ENCODE measurements at places on chromosomes 16 and 17.

- peak; percentile 69 for DNase-seq
These were observed 87.7 kb downstream of the RMI2 start for GRCh38 chr16:11432856-11433395.

DNA sequence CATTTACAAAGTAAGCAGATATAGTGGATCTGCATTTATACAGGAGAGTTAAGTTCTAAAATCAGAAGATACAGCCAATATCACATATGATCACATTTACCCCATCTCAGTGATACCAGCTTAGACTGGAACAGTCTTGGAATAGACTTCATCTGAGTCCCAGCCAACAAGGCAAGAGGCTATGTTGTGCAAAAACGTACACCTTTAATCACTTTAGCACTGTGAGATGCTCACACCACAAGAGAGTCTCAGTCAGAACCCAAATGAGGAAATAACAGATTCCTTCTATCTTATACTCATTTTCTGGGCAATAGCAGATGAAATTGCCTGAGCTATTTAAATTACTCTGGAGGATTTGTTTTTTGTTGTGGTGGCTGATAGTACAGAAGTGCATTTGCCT, 145.6 kb downstream of the ANKFN1 start:
- no peak for DNase-seq

DNA sequence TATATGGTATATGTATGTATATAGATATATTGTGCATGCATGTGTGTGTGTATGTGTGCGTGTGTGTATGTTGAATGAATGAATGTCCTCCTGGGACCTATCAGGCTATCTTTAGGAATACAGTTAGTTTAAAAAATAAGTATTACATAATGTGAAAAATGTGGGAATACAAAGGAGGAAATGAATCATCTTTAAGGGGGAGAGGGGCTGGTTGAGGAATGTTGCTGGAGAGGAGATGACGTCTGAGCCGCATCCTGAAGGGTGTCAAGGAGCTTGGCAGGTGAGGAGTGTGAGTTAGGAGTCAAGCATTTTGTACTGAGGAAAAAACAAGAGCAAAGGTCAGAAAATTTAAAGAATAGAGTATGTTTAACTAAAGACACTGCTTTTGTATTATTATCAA, 62.4 kb upstream of the NLK start:
- no peak for DNase-seq

GRCh38 chr17:5558815-5559785, 25.2 kb downstream of the NLRP1 start:
- DNase-seq = no peak

GRCh38 chr17:13560935-13561334, 40.8 kb downstream of the HS3ST3A1 start:
- no peak for DNase-seq

DNA sequence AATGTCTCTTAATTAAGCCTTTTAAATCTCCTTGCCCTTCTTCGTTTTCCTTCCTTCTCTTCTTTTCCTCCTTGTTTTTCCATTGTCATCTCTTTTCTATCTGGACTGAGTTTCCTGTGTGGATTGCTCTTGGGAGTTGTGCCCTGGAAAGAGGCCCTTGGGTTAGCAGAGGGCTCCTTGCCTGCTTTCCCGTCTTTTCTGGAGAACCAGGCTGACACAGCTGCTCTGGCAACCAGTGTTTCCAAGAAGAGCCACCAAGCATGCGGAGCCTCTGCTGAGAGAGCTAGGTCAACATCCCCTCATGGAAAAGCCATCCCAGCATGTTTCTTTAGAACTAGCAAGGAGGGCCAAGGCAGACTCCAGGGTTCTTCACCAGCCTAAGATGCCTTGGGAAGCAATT, 75.4 kb downstream of the HLF start:
- DNase-seq = no peak

GRCh38 chr16:73067671-73068540, 20.0 kb upstream of the ZFHX3 start:
- no peak for DNase-seq

DNA sequence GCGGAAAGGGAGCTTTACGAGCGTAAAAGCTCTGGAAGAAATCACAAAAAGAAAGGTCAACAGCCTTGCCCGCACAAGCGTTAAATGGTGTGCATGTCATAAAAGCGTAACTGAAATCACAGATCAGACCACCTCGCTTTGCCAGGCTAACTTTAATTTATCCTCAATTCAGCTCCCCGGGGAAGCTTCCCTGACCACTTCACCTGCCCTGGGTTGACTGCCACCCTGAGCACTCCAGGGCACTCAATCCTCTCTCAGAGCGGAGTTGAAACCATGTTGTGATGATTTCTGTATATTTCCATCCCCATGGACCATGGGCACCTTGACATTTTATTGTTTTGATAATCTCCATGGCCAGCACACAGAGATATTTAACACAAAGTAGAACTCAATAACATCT, 16.1 kb upstream of the NAGS start:
- DNase-seq = no peak

DNA sequence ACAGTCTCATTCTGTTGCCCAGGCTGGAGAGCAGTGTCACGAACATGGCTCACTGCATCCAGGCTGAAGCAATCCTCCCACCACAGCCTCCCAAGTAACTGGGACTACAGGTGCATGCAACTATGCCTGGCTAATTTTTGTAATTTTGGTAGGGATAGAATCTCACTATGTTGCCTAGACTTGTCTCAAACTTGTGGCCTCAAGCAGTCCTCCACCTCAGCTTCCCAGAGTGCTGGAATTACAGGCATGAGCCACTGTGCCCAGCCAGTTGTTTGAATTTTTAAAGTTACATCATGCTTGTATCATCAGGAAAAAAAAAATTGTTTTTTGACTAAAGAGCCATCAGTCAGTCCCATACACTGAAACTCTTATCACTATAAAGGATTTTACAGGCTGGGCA, 17.1 kb upstream of the VPS4A start:
- DNase-seq = no peak

- peak; percentile 86 for DNase-seq
These were observed 419 bp downstream of the RAB37 start for GRCh38 chr17:74737299-74738050.

GRCh38 chr16:72099377-72099818, 5.8 kb downstream of the DHX38 start:
- DNase-seq = peak; percentile 76

DNA sequence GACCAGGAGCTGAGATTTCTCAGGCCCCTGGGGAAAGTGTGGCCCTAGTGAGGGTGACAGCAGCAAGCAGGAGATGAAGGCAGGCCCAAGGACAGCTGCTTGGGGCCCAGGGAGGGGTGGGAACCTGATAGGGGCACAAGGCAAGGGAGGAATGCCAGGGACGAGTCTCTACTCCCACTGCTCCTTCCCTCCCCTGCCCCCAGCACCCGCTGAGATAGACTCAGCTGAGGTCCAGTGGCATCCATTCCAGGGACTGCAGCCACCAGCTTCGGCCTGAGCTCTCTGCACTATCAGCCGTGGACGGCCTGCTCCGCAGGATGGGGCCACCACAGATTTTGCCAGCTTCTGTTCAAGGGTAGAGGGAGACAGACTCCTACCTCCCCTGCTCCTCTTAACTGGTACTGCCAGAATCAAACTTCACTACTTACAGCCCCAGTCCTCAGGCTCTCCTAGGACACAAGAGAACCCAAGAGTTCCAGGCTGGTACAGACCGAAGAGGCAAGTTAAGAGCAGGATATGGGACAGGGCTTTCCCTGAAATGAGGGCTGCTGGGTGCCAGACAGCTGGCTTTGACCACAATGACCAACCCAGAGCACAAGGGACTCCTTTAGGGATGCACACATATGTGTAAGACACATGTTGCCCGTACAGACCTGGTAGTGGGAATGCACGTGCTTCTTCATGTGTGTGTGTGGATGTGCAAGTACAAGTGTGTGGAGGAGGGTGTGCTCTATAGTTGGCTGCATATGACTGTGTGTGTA, 5.5 kb downstream of the CACNB1 start:
- DNase-seq = no peak

DNA sequence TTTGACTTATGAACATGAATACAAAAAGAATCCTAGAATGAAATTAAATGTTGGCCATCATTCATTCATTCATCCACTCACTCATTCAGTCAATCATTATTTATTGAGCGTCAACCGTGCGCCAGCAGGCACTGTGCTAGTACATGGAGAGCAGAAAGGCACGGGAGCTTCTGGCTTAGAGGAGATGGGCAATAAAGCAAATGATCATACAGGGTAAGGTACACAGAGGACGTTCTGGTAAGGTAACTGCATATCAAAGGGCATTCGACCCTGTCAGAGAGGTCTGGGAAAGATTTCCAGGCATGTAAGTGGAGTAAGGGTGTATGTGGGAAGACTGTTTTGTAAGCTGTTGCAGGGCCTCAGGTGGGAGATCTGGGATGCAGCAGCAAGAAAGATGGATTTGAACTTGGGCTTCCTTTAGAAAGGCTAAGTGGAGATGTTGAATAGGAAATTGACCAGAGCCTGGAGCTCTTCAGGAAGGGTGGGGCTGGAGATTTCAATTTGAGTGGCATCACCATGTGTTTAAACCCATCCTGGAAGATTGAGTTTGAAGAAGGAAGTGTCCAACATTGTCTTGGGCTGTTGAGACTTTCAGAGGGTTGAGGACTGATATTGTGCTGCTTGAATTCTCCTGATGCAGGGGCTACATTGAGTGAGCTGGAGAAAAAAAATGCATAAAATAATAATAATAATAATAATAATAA, 2.8 kb upstream of the MSI2 start:
- no peak for DNase-seq

DNA sequence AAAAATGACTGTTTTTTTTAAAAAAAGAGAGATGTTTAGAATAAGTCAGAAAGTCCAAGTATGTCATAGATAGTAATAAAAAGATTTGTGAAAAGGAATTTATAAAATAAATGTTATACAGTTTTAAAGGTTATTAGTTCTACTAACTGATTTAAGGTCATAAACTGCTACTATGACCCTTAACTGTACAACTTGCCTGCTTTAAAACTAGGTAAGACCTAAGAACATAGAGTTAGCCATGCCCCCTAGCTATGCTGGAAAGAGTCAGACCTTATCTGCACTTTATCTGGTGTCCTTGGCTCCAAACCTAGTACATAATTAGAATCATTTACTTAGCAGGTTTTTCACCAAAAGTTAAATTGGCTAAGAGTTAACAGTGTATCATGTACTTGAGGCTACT, 23.5 kb upstream of the SLC6A2 start:
- DNase-seq = no peak

- DNase-seq = no peak
These were observed 37.1 kb downstream of the YWHAE start for GRCh38 chr17:1362964-1363363.

GRCh38 chr16:66455970-66456369, 28.9 kb downstream of the BEAN1 start:
- DNase-seq = no peak

GRCh38 chr17:2002767-2003329, 22.3 kb downstream of the RTN4RL1 start:
- no peak for DNase-seq

DNA sequence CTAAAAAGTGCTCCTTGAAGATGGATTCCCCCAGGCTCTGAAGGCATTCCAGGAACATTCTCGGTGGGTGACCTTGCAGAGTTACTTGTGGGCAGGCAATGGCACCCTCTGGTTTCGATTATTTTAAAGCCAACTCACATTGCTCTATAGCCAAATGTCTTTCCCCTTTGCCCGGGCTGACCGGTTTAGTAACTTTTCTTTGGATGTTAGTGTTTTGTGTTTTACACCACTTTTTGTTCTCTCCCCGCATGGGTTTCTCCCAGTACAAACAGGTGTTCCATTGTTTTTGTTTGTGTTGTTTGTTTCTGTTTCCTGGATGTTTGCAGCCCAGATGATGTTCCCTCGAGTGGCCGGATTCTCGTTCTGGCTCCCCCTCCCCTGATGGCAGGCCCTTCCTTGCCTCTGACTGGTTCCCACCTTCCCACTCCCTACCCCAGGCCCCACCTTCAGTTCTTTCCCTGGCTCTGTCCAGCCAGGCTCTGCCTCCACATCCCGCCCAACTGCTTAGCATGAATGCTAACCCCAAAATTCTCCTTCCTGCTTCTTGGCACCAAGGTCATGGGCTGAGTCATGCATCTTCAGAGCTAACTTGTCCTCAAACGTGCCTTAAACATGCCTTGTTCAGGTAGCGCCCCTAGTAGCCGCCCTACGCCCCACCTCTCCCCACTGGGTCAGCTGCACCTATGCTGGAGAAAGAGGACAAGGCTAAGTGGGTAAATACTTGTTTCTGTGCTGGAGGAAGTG, 40.6 kb downstream of the ELAC2 start:
- no peak for DNase-seq

GRCh38 chr16:57264950-57265371, 19.5 kb downstream of the PLLP start:
- DNase-seq = no peak

- DNase-seq = no peak
These were observed 6.3 kb downstream of the CHD3 start for GRCh38 chr17:7894866-7895265.

DNA sequence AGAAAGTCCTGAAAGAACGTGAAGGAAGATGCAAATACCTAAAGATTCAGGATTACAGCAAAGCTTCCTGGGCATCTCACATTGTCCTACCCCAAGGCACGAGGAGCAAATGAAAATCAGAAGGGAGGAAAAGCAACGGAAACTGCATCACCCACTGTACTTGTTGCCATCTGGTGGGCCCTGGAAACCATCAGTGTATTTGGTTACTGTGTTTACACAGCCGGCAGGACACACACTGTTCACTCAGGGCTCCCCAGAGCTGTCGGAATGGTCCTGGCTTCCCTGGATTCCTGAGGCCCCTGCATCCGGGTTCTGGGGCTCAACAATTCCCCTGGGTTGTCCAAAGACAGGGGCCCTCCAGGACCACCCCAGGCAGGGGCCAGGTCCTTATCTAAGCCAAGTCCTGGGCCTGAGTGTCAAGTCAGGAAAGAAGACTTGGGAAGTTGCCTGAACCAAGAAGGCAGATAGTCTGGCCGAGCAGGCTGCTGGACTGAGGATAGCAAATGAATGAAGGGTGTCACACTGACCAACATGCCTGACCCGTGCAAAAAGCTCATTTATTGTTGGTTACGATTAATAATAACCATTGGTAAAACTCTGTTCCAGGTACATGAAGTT, 52.8 kb downstream of the SOX9 start:
- DNase-seq = peak; percentile 91
